ENCODE measurements at places on chromosomes 16 and 17.

GRCh38 chr16:89612415-89613166 is 851 bp upstream of the DPEP1 start:
- no peak for DNase-seq

DNA sequence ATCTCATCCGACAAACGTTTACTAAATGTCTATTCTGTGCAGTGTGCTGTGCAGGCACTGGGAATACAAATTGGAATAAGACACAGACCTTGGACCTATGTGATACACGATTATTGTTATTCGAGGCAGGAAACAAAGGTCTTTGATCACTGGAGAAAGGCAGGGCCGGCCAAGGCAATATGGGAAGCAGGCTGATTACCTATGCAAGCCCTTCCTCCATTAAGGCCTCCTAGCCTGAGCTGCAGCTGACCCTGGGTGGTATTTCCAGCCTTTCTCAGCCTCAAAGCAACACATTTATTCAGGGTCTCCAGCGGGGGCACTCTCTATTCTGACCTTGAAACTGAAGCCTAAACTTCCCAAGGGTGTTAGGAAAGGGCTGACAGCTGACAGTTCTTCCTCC is 13.4 kb downstream of the ST6GALNAC1 start:
- DNase-seq = no peak

- no peak for DNase-seq
Observed at GRCh38 chr16:84940670-84941551, 70.4 kb downstream of the ZDHHC7 start.

DNA sequence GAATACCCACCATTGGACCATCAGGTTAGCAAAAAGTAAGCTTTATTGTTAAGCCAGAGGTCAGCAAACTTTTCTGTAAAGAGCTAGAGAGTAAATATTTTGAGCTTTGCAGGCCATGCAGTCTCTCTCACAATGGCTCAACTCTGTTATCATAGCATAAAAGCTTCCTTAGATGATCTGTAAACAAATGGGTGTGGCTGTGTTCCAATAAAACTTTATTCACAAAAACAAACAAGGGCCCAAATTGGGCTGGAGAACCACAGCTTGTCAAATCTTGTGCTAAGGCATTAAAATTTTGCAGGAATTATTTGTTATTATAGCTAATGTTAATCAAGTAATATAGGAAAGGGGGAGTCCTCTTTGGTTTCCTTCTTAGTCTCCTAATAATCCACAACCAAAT is 153.6 kb downstream of the GRIN2A start:
- DNase-seq = no peak

DNA sequence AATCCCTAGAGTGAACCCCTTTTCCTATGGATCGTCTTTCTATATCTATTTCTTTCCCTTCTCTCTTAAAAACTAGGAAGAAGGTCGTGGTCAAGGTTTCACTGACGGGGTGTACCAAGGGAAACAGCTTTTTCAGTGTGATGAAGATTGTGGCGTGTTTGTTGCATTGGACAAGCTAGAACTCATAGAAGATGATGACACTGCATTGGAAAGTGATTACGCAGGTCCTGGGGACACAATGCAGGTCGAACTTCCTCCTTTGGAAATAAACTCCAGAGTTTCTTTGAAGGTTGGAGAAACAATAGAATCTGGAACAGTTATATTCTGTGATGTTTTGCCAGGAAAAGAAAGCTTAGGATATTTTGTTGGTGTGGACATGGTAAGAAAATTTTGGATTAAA is 9.6 kb downstream of the CYLD start:
- DNase-seq = no peak

GRCh38 chr17:39946551-39947330 is 16.1 kb upstream of the GSDMA start:
- no peak for DNase-seq

- no peak for DNase-seq
Observed at GRCh38 chr17:45263477-45263860, 1.6 kb upstream of the SPATA32 start.

DNA sequence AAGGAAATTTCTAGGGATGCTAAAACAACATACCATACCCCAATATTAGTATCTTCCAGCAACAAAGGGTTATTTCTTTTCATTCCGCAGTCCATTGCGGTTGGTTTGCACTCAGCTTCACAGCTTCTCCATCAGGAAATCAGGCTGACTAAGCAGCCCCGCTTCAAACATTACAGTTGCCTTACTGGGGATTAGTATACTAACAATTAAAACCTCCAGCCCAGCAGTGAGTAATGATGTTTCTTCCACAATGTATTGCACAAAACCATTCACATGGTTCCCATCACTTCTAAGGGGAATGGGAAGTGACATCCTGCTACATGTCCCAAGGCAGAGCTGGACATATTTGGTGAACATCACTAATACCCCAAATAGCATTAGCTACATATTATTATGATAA is 1384.9 kb downstream of the CDH8 start:
- no peak for DNase-seq

DNA sequence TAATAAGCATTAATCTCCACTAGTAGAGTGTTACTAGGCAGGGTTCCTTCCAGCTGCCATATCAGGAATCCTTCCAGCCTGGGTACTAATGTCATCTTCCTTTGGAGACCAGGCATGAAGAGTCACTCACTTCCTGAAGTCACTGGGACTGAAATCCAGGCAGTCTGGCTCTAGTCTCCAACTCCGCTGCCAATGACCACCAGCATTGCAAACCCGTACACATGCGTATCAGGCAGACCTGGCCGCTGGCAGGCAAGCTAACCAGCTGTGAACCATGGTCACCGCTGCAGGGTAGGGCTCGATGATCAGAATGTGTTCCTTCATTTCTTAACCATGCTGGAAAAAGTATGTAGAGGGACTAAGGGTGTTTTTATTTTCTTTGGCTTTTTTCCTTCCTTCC is 255.5 kb downstream of the CDH13 start:
- no peak for DNase-seq

DNA sequence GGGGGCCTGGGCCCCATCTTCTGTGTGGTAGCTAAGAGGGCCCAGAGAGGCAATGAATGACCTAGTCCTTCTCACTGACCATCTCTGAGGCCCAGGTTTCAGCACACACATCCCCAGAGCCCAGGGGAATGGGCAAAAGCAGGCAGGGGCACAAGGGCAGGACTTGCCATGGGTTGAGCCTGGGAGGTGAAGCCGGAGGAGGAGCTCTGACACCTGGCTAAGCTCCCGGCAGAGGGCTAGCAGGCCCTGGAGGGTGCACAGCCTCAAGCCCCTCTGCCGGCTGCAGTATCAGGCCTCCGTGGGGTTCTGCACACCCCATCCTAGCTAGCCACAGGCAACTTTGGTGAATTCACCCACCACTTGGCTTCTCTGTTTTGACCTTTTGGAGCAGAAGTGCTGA is 5.3 kb downstream of the SRCIN1 start:
- DNase-seq = no peak

DNA sequence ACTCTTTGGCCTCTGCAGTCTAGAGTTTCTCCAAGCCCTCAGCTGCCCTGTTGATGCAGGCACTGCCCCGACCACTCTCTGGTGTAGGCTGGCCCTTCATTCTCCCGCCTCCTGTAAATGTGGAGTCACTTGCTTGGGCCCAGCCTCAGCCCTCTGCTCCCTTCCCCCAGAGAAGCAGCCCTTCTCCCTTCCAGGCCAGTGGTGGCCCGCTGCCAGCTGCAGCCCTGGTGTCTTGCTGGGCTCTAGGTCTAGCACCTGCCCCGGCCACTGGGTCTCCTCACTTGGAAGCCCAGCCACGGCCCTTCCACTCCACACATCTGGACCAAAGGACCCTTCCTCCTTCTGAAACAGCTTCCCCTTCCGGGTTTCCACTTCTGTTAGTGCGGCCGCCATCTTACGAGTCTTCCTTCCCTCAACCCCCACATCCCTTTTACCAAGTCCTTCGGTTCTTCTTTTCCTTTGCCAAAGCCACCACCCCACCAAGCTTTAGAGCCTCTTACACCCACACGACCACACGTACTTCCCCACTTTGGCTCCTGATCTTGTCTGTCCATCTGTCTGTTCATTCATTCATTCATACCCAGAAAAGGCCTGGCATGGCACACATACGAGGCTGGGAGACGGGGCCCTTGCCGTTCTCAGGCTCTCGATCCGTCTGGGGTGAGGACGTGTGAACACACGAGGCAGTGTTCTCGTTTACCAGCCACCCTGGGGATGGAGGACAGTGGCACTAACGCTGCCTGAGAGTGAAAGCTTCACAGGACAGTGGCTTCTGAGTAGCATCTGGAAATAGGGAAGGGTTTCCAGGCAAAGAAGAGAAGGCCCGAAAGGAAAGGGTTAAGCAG is 68.0 kb downstream of the ABR start:
- DNase-seq = no peak

DNA sequence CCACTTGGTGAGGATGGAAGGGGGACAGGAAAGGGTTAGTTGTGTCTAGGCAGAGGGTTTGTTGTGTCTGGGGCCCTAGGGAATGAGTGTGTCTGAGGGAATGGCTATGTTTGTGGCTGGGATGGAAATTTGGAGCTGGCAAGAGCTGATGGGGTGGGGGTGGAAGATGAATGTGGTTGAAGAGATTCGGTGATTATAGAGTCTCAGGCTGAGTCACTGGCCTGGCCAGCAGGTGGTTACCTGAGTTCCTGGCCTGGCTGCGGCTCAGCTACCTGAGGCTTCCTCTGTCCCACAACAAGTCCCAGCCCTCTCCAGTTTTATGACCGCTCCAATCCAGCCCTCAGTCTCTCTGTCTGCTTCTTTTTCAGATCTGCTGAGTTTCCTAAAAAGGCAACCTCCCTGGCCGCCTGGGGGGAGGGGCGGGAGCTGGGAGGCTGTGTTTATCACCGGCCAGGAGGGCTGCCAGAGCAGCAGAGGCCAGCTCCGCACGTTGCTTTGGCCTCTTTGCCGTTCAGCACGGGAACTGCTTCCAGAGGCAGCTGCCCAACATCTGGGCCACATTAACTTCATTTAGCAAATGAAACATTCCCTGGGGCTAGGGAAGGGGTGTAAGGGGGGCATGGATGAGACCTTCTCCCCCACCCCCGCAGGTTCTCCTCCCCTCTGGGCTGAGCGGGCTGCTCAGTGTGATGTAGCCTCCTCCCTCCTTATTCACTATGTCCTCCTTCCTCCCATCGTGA is 21.8 kb downstream of the ITGB3 start:
- no peak for DNase-seq

DNA sequence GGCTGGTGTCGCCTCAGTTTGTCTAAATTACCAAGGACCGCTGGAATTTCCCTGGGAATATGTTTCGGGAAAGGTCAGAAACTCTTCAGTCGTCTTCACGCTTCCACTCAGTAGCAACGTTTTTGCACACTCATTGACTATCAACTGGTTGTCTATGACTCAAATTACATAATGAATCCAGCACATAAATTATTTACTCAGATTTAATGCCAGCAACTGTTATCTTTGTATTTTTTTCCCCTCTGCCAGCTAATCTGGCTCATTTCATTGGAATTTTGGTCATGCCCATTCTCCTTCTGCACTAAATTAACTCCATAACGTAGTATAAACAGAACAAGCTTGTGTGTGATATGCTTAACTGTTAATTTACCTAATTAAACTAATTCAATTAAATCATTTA is 372.7 kb upstream of the ZFHX3 start:
- no peak for DNase-seq

DNA sequence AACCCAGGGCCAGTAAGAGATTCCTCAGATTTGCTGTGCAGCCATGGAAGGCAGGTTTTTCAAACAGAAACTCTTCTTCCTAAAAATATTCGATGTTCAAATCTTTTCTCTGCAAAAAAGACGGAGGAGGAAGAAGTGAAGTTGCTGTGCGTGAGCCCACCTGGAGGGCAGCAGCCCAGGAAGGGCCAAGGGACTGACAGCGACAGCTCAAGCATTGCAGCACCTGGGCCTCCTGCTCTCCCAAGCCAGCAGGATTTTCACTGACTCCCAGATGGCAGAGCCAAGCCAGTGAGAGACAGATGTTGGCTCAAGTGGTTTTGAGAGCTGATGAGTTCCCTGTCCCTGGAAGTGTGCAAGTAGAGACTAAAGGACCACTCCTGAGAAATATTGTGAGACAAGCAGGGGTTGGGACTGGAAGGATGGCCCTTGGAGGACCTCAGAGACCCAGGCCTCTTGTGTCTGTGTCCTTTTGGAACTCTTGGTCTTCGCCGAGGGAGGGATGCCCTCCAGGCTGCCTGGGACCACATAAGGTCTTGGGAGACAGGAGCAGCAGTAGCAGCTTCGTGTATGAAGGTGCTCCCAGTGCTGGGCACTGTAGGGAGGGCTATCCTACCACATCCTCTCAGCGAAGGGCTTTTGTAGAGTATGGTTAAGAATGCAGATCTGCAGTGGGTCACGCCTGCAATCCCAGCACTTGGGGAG is 29.3 kb upstream of the TNFRSF13B start:
- DNase-seq = no peak

DNA sequence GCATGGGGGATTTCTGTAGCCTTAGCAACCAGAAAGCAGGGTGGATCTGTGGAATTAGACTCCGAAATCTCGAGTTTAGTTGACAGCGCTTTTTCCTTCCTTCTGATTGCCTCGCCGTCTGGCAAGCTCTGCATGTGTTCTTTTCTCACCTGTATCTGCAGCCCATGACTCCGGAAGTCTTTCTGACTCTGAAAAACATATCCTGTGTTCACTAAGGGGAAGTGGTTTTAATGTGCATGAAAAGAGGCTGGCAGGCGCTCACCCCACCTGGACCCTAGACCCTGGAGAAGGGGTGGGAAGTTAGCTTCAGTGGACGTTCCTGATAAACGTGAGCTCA is 158.5 kb downstream of the RPTOR start:
- no peak for DNase-seq

- no peak for DNase-seq
Observed at GRCh38 chr17:34725008-34725407, 145.6 kb downstream of the TMEM132E start.

DNA sequence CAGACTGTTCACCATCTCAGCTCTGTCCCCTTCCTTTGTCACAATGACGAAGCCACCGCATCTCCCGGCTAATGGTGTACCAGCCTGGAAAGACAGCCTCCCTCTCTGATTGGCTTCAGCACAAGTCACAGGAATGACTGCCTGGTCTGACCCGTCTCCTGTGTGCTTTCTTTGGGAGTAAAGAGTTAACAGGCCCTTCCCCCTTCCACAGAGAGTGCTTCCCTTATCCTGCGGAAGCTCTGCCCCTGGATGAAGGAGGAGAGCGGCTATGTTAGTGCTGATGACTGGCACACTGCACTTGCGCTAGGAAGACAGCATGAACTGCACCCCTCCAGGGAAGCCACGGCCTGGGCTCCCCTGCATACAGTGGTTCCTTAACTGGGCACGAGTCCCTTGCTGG is 11.3 kb downstream of the USB1 start:
- no peak for DNase-seq

DNA sequence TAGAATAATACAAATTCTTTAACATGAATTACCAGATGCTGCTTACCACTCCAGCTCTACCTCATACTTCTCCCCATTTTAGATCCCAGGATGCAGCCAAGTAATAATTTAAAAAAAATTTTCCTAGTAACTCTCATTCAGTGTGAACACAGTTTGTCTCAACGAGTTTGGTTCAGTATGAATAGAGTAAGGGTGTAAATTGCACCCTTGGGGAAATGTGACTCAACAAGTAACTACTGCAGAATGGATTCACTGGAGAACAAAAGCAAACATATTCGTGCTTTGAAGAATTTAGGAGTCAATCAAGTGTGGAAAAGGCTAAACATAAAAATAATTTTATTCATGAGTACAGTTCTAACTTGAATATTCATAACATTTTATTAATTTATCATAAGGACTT is 23.0 kb downstream of the KCNJ16 start:
- no peak for DNase-seq

- DNase-seq = no peak
Observed at GRCh38 chr17:51746421-51746820, 412.1 kb downstream of the CA10 start.
